A549 treated with RU486 at 1 μM for 4 hours (cell line): ENCODE measurements at places on chromosomes 5 and 9. TPM values are rescaled to one million over a fixed set of nuclear protein-coding genes. Genes with fewer than 3 reads are reported as not detected.

ADAMTS12 gene
- total RNA-seq: 6.1 to 9.6 TPM (median 7.9 TPM) in 5 replicates

KIF12 gene
- total RNA-seq: 1.4 to 2.7 TPM (median 2.1 TPM) in 5 replicates

NIPAL4 gene
- total RNA-seq: 9.5 to 13.6 TPM (median 11.6 TPM) in 5 replicates

PCDHGC4 gene
- total RNA-seq: not detected in 5 replicates

LIFR gene
- 2.3 to 6.5 TPM (median 6.1 TPM) in 5 replicates for total RNA-seq

CDH6 gene
- total RNA-seq: 0.05 to 0.25 TPM (median 0.16 TPM) in 5 replicates

PCDHGB1 gene
- total RNA-seq: 1.2 to 2.3 TPM (median 1.9 TPM) in 5 replicates

RNF208 gene
- total RNA-seq: 1.1 to 2.2 TPM (median 2.0 TPM) in 5 replicates

GPR150 gene
- total RNA-seq: 0.07 to 0.26 TPM (median 0.19 TPM) in 4 of 5 replicates, not detected in the other

PLEKHG4B gene
- total RNA-seq: 0.56 to 1.0 TPM (median 0.96 TPM) in 5 replicates

SLC36A3 gene
- total RNA-seq: not detected in 5 replicates

DRD1 gene
- 0.37 to 1.0 TPM (median 0.64 TPM) in 5 replicates for total RNA-seq

SLC23A1 gene
- total RNA-seq: 0.87 to 1.6 TPM (median 1.3 TPM) in 5 replicates

TAF11L5 gene
- not detected in 5 replicates for total RNA-seq

SPINK13 gene
- not detected in 5 replicates for total RNA-seq

FAM174A gene
- total RNA-seq: 11.4 to 17.9 TPM (median 12.5 TPM) in 5 replicates
